ENCODE measurements at places on chromosomes 1 and 21.

- DNase-seq: no peak
These were observed 912.6 kb downstream of the TTLL7 start for GRCh38 chr1:83086346-83086745.

GRCh38 chr1:103547840-103548239 lies 22.3 kb downstream of the RNPC3 start:
- no peak for DNase-seq

DNA sequence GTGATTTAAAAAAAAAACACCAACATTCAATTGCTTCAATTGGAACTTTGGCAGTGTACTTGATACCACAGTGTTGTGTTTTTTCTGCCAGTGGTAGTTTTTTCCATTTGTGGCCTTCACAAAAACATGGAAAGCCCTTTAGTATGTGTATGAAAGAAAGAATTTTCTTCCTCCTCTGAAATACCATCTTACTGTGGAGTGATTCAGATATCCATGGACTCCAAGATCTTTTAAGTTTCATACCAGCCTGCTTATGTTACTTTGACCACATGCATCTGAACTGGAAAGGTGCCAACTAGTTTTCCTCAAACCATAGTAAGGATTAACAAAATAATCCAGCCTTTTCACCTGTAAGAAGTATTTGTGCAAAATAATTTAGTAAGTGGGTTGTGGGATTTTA lies 3.4 kb downstream of the PPP2R5A start:
- DNase-seq: no peak

GRCh38 chr1:156136970-156137483 lies 16.4 kb upstream of the SEMA4A start:
- no peak for DNase-seq

DNA sequence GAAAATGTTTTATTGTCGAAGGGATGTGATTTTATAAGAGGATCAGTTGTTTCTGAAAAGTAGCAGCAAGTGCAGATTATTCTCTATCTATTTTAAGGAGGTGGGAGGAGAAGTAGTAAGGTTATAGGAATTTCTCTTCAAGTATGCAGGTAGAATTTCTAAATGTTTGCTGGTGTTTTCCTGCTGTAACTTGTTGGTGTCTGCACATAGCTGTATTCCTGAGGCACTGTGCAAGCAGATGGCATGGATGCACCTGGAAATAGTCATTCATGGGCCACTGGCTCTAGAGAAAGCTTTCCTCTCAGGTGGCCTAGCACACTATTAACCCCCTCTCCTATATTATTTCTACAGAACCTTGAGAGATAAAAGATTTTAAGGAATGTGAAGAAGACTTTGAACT lies 30.3 kb upstream of the PODN start:
- no peak for DNase-seq

GRCh38 chr1:236904892-236905741 lies 99.1 kb downstream of the MT1HL1 start:
- DNase-seq: no peak

DNA sequence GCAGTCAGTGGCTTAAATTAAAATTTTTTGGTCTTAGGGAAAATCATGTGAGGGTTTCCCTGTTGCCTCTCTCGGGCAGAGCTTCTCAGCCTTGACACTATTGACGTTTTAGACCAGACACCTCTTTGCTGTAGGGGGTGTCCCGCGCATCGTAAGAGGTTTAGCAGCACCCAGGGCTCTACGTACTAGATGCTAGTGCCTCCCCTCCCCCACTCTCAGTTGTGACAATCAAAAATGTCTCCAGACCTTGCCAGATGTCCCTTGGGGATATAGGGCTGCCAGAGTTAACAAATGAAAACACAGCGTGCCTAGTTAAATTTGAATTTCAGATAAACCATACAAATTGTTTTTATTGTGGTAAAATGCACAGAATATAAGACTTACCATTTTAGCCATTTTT lies 293.3 kb downstream of the DISC1 start:
- DNase-seq: no peak

DNA sequence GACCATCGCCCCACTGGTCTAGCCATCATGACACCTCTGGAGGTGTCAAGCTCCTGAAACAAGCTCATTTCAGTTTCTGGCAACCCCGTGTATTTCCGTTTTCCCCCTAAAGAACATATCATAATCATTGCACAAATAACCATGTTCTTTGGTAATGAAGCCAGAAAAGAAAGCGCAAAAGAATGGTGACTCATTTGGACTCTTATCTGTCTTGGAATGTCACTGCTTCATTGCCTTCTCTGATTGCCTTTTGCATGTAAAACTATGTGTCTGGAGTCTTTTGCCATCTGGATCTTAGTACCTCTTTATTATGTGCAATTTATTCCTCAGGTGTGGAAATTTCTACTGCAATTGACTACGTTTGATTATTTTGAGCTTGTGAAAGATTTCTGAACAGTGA lies 110.5 kb downstream of the COLGALT2 start:
- DNase-seq: no peak

DNA sequence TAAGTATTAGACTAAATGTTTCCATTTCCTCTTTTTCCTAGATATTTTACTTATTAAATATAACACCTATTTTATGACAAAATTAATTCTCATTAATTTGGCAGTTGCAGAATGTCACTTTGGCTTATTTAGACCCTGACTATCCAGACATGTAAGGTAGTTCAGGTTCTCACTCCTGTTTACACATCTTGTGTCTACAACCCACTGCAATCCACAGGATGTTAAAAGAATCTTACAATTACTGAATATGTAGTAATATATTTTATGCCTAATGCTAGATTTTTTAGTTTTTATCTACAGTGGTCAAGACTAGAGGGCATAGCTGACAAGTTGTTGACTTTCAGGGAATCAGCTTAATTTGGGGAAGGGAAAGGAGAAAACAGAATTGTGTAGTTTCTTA lies 346.7 kb downstream of the USP25 start:
- DNase-seq: no peak

- DNase-seq: no peak
These were observed 32.3 kb downstream of the VWA5B1 start for GRCh38 chr1:20322825-20323612.

DNA sequence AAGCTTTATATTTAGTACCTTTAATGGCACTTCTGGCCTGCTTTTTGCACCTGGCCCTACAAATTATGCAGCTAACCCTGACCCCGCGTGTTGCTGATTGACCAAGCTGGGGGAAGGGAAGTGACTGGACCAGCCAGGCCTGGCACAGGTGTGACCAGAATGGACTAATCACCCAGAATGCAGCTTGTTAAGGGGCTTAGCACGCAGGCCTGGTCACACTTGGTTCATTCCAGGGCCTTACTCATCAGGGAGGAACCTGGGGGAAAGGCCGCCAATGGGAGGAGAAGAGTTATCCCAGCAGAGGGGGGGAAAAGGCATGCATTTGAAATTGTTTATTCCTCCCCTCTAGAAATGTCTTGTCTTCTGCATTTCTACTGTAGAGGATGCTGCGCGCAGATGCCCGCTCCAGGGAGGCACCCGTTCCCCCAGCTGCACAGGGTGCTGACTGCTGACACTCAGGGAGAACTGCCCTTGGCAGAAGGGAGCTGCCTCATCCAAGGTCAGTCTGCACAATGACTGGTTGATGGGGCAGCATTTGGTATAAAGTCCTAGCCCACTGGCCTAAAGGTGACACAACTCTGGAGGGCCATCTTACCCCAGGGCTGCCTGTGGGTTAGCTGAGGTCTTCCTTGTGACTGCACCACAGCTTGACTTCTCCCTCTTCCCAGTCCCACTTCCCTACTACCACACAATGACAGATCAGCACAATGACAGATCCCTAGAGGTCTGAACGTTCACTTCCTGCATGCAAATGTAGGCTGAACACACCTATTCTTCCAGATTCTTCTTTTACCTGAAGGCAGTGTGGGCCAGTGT lies 29.0 kb downstream of the DHCR24 start:
- DNase-seq: no peak

DNA sequence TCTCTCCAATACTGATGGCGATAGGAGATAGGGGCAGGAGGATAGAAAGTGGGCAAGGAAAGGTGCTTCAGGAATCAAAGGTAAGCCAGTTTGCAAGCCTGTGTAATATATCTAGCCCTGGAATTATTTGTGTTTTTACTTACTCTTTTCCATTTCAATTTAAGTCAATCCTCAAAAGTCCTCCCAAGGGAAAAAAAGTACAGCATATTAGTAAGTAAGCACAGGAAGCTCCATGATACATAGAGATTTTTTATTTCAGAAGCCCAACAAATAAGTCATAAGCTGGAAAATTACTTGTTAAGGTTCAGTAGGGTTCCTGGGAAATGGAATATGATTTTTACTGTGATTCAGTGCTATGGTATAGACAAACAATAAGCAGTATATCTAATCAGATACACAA lies 337.7 kb upstream of the DUSP10 start:
- DNase-seq: no peak

- no peak for DNase-seq
These were observed 42.1 kb downstream of the WASF2 start for GRCh38 chr1:27447883-27448282.

DNA sequence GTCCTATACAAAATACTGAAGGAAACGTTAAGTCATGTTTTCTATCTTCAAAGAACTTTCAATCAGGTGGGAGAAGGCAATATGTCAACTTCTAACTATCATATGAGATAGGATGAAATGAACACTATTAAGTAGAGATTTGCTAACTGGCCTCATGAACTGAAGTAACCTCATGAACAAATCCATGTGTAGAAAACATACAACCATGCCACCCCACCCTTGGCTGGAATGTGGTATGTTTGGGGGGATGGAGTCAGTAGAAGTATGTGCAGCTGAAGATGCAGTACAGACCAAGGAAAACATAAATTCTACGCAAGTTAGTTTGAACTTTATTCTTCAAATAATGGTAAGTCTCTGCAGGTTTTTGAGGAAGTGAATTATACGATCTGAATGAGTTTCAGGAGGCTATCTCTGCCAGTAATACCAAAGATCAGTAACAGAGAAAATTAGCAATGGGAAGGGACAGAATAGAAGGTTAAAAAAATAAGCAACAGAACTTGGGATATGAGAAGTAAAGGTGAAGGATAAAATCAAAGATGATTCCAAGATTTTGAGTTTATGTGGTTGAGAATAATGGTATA lies 4.5 kb downstream of the TRMT1L start:
- DNase-seq: no peak

- no peak for DNase-seq
These were observed 33.8 kb downstream of the ABCA4 start for GRCh38 chr1:94087193-94087592.

DNA sequence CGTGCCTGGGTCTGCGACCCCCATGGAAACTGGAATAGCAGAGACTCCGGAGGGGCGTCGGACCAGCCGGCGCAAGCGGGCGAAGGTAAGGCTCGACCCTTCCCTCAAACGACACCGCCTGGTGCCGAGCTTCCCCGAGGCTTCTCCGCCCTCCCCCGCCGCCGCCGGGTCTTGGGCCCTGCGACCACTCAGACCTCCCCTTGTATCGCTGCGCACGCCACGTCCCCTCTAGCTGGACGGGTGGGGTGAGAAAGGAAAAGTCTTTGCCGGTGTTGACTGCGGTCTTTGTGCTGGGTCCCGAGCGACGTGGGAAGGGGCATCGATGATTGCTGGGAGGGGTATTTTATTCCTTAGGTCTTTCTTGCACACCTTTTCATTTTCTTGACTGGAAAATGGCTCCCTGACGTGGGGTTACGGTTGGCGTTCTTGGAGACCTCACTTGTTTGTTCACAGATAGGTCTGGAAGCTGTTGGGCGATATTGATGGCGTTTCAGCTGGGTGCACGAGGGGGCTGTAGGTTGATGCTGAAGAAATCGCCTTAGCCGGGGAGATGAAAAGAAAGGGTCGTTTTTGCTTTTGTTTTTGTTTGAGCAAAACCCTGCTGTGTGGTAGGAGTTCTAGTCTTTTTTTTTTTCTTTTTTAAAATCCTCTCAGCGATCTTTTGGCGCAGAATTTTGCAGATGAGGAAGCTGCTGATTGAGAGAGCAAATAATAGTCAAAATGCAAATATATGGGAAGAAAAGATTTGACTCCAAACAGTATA lies 776 bp downstream of the KDM1A start:
- DNase-seq: peak; percentile 29

- no peak for DNase-seq
These were observed 63.2 kb downstream of the PLEKHA6 start for GRCh38 chr1:204296431-204296988.

DNA sequence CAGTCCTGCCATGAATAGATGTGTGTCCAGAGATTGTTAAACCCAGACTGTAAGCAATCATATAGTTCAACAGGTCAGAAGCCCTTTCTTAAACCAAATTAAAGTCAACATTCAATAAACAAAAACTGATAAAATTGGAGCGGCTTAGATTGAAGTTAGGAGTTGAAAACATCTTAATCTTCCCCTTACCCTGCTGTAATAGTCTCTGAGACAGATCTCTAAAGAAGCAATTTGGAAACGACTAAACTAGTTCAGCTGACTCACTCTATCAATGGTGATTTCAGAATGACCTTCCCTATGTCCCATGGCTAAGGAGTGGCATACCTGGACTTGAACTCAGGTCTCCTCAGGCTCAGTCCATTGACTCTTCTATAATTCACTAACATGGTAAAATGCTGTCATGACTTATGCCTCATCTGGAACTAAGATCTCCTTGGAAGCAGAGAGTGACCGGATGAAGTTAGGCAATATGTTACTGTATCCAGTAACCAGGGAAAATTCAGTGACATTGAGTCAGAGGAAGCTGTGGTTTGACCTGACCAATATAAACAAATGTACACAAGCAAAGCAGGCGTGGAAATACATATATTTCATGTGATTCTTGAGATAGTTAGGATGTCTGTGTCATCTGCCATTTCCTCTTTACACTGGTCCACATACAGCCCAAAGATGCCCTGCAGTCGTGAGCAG lies 30.1 kb downstream of the SGIP1 start:
- no peak for DNase-seq

DNA sequence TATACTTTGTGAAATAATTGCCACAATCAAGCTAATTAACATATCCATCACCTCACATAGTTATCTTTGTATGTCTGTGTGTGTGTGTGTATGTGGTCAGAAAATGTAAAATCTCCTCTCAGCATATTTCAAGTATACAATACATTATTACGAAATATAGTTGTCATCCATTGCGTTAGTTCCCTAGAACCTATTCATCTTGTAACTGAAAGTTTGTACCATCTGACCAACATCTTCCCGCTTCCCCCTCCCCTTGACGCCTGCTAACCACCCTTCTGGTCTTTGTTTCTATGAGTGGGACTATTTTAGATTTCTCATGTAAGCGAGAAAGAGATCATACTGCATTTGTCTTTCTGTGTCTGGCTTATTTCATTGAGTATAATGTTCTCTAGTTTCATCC lies 455.3 kb downstream of the KCNT2 start:
- DNase-seq: no peak
